H1 (cell line): ENCODE measurements at places on chromosomes 5 and 9.

DNA sequence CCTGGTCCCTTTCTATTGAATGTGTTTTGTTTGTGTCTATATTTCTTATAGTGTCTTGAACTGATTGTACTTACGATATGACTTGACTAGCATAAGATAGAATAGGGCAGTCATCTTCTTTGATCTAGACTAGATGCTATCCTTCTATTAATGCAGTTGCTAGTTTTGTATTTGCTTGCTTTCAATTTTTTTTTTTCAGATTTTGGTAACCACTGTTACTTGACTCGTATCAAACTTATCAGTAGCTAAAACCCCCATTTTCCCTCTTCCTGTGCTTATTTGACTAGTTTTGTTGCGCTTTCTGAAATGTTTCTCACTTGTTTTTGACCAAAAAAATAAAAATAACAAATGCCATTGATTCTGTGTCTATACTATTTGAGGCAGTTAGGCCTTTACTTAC, 69.0 kb upstream of the CDKN2B start:
- no peak for DNase-seq

DNA sequence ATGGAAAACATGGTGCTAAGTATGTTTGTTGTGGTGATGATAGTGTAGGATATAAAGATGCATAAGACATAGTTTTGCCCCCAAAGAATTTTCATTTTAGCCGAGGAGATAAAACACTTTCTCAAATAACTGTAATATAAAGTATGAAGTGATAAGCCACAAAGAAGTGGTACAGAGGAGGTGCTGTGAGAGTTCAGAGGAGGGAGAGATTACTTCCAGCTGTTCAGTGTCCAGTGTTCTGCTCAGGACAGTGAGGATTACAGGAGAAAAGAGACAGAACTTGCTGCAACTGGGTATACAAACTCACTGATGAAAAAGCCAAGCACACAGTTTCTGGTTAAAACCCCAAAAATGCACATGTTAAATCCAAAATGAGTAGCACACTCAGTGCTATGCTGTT, 309.3 kb downstream of the KIAA0825 start:
- DNase-seq, result no peak

GRCh38 chr9:136305804-136306203, 1.9 kb upstream of the CCDC187 start:
- DNase-seq, result no peak

GRCh38 chr9:131487621-131488031, 15.1 kb upstream of the POMT1 start:
- no peak for DNase-seq

GRCh38 chr5:157890836-157891597, 32.1 kb upstream of the CLINT1 start:
- DNase-seq, result no peak

GRCh38 chr9:69346596-69347390, 21.8 kb downstream of the ENTREP1 start:
- DNase-seq, result no peak

DNA sequence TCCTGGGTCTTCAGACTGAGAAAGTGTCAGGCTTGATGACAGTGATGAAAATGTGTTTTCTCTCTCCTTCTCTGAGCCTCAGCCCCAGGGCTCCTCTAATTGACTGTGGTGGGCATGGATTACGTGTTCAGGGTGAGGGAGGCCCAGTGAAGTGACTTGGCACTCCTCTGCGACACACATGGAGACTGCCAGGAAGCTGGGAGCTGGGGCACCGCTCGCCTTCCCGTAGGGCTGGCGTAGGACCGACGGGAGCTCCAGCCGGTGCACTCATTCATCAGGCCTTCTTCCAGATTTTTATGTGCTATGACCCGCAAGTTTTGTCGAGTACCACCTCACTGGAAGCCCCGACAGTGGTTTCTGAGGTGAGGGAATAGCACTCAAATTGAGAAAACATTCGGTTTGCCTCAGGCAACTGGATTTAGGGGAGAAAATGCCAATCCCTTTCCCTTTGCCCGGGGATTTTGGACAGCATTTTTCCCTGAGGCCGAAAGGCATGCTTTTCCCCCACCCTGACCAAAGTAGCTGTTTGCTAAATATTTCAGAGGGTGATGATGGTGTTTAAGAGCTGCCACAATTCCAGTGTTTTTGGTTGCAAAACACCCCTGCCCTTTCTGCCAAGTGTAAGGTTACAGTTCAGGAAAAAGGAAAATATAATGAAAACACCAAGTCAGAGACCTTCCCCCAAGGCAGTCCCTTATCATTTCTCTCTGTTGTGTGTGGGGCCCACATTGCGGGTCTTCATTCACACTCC, 83.7 kb downstream of the PCSK5 start:
- DNase-seq, result no peak

DNA sequence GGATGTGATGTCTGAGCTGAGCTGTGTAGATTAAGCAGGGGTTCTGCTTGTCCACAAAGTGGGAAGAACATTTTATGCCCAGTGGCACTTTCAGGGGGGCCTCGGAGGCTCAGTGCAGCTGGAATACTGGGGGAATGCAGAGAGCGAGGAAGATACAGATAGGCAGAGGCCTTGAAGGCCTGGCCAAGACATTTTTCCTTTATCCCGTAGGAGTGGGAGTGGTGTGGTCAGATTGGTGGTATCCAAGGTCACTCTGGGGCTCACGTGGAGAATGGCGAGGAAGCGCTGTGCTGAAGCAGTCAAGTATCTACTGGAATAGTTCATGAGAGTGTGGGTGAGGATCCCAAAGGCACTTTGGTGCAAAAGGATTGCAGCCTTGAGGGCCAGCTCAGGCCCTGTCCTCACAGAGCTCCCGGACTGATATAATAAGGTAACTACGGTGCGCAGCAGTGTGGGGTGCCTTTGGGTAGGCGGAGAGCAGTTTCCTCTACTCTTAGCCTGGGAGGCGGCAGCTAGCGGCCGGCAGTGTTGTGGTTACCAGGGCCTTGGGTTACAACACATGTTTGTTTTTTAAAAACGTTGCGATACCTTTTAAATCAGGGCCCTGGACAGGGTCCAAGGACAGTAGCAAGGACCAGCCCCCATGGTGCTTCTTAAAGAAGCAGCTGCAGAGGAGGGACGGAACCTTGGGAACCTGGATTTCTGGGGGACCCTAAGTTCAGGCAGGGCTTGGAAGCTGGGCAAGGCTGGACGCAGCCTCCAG, 10.8 kb upstream of the CCDC69 start:
- DNase-seq, result no peak

DNA sequence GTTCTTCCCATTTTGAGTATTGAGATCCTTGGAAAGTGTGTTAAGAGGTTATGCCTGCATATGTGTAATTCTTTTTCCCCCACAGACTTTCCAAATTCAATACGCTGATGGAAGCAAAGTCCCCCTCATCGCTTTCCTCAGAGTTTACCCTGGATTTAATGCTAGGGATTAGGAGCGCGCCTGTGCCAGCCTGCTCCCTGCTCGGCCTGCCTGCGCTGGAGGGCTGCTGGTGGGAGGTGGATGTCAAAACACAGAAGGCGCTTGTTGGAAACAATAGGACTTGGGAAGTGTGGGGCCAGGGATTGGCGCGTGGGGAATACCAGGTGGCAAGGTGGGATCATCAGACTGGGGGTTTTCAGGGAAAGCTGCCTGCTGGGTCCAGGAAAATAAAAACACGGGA, 39.8 kb upstream of the PTCH1 start:
- no peak for DNase-seq

- DNase-seq, result no peak
Measured at GRCh38 chr9:24899463-24899862, 353.8 kb upstream of the IZUMO3 start.

DNA sequence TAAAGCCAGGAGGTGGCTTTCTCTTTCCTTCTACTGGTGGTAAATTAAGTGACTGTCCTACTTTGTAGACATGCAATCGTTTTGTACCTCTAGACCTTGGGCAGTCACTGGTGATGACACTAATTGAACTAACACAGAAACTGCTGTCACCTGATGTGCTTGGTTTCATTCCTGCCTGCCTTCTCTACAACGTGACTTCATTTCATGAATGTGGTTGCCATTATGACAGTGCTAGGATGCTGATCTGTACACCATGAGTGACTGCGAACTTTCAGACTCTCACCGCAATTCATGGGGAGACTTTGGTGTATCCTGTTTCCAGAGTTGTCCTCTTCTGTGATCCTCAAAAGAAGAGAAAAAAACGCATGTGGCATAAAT, 47.5 kb downstream of the UBE2QL1 start:
- no peak for DNase-seq

DNA sequence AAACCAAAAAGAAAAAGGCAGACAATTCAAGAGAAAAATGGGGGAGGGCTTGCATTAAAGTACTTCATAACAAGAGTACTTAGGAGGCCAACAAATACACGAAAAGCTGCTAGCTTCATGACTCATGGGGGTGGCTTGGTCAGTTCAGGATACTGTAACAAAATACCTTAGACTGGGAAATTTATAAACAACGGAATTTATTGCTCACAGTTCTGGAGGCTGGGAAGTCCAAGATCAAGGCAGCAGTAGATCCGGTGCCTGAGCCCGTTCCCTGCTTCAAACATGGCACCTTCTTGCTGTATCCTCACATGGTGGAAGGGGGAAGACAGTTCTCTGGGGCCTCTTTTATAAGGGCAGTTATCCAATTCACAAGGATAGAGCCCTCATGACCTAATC, 111.4 kb downstream of the C9orf50 start:
- DNase-seq, result no peak

GRCh38 chr5:2746561-2747032, 4.9 kb downstream of the IRX2 start:
- DNase-seq, result no peak

DNA sequence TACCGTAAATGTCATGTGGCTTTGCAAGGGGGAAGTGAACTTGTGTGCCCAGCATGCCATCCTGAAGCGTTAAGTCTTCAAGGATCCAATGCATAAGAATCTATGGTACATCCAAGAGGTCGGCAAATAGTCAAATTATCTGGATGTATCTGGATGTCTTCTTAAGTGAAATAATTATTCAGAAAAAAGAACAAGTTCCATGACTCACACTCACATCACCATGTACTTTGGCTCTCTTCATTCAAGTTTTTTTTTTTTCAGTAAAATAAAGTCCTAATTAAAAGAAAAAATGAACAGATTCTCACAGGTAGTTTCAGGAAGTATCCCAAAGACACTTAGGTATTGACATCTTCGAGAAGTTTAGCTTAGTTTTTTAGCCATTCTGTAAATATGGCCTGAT, 62.7 kb upstream of the MEGF10 start:
- DNase-seq, result no peak

DNA sequence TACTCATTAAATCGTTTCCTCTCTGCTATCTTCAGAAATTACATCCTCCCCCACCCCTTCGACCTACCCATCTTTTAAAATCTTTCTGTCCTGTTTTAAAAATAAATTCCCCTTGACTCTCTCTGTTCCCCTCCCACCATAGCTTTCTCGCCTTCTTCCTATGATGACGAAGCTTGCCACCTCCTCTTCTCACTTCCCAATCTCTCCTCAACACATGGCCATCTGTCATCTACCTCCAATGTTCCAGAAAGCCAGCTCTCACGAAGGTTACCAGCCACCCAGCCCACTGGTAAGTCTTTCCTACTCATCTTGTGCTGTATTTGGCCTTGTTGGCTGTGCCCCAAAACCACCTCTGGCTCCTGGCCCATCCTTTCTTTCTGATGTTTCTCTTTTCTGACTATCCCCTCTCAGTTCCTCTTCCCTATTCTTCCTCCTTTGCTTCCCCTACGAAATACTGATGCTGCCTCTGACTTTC, 346.3 kb downstream of the ENC1 start:
- DNase-seq, result no peak

DNA sequence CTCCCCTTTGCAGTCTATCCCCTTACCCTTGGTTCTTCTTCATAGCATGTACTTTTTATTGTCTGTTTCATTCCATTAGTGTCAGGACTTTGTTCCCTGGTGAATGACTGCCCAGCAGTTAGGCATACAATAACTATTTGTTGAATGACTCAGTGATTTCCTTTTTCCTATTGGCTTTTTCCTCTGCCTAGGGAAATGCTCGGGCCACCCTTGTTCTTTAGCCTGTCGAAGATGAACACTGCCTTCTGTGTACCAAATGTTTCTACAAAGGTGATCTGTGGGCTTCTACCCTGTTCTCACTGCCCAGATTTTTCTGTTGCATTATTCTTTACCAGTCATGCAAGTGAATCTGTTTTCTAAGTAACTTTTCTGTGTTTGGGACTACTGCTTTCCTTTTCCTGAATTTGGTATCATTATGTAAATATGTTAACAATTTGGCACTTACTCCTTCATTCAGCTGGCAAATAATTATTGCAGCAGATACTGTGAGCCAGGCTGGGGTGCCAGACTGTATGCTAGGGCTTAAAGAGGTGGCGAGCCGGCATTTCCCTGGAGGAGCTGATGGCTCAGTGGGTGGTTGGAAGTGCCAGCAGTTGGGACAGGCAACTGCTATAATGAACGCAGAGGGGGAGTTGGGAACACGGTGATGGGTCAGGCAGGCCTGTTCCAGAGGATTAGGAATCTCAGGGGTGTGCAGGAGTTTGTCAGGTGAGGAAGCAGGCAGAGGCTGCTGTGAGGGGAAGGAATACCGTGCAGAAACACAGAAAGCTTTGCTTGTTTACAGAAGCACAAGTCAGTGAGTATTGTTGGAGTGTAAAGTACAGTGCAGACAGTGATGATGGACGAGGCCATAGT, 30.6 kb downstream of the KDM4C start:
- no peak for DNase-seq

DNA sequence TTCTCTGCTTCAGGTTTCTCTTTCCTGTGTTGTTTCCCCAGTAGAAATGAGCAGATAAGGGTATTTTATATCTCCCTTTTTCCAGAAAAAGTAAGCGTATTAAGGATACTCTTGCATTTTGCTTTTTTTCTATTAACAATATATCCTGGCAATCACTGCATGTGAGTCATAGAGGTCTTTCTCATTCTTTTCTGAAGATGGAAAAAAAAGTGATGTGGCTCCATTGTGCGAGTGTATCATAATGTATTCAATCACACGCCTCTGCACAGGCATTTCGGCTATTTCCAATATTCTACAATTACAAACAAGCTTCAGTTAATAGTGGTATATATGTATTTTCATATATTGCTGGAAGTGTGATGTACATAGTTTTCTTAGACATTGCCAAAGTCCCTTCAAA, 155.9 kb downstream of the MED27 start:
- DNase-seq, result no peak

- DNase-seq, result no peak
Measured at GRCh38 chr5:158382473-158382872, 523.5 kb upstream of the CLINT1 start.

DNA sequence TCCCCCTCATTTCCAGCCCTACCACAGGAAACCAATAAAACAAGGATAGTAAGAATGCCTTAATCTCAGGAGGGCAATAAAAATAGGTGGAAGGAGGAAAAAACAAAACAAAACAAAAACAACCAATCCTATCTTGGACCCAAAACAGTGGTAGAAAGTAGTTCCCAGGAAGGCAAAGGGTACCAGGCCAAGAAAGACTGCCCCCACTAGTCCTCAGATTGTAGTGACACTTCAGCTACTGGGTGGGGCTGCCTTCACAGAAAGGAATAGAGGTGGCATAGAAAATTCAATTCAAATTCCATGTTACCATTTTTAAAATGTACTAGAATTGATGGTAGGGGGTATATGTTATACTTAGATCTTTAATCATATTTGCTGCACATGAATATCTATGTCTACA, 59.3 kb downstream of the DPYSL3 start:
- DNase-seq, result no peak
